ENCODE measurements at places on chromosomes 13 and 19.

GRCh38 chr19:47820410-47820809, 1.3 kb upstream of the CRX start:
- no peak for DNase-seq

GRCh38 chr13:41408746-41409145, 48.6 kb upstream of the RGCC start:
- no peak for DNase-seq

GRCh38 chr13:105957769-105958438, 577.6 kb downstream of the EFNB2 start:
- no peak for DNase-seq

GRCh38 chr19:42272989-42273406, 3.9 kb downstream of the CIC start:
- DNase-seq: no peak

GRCh38 chr19:16564842-16565241, 7.4 kb downstream of the SLC35E1 start:
- no peak for DNase-seq

DNA sequence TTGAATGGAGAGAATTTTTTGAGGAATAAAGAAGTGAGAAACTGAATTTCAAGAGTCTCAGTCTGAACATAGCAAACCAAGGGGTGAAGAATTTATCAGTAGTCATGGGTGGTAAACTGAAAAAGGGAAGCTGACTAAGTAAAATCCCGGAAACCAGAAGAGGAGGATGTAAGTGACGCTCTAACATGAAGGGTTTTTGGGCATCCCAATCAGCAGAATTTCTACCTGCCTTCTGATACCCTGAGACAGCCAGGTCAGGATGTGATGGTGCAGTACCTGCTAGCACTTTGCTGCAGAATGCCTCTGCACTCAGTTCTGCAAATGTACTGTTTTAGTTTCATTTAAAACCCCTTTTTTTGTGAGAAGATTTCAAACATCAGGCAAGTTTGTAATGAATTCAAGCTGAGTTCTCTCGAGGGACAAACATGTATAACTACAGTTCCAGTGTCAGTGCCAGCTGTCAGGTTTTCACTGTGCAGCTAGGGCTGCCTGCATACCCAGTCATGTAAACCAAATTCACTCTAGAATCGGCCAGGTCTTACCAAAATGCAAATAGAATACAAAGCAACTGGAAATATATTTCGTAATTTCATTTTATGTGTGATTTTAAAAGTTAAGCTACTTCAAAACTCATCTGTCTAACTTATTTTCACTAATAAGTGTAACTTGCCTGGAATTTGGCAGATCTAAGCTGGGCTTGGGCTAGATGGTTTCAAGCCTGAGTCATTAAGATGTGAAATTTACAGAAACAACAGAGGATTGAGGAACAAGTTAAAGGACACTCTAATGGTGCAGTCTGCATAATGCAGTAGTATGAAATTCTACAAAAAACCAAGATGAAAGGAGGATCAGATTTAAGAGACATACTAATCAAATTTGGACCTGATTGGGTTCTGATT, 13.8 kb downstream of the METTL21C start:
- DNase-seq: no peak

DNA sequence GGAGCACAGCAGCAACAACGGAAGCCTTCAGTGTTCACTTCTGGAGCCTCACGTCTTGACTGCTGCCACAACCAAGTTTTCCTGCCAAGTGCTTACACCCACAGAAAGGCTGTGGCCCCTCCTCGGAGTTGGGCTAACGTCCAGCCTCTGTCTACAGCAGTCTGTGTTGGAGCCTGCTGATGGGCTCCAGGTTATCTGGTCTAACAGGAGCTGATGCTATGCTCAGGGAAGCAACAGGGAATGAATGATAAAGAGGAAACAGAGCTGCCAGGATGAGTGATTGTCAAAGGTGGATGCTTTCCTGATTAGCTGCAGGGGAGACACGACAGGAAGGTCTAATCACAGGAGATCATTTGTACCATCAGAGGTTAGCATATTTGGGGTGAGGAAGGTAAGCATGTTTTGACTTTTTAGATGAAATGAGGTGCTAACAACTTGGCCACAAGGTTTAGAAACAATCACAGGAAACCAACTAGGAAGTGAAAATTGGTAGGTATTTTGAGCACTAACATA, 53.8 kb upstream of the RCBTB2 start:
- DNase-seq: no peak

DNA sequence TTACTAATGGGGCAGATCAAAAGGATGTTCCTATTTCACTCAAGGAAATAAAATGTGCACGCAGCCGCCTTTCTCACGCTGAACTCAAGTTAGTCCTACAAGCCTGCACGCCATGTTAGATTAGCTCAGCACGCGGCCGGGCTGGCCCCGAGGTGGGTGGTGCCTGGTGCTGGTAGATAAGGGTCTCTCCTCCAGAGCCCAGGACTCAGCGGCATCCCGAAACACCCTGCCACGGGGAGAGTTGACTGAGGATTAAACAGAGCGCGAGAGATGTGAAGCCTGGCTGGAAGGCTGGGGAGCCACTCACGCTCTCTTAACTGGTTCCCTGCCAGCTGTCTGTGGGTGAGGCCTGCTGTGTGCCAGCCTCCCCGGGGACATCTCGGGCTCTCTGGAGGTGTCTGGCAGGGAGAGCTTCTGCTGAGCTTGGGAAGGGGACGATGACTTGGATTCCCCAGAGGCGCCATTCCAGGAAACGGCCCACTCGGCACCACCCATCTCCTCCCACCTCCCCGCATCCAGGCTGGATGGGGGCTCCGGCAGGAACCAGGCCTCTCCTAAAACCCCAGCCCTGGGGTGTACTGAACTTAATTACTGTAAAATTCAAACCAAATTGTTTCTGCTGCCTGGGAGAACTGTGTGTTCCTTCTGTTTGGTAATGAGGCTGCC, 122.2 kb downstream of the KDM4B start:
- peak; percentile 60 for DNase-seq

DNA sequence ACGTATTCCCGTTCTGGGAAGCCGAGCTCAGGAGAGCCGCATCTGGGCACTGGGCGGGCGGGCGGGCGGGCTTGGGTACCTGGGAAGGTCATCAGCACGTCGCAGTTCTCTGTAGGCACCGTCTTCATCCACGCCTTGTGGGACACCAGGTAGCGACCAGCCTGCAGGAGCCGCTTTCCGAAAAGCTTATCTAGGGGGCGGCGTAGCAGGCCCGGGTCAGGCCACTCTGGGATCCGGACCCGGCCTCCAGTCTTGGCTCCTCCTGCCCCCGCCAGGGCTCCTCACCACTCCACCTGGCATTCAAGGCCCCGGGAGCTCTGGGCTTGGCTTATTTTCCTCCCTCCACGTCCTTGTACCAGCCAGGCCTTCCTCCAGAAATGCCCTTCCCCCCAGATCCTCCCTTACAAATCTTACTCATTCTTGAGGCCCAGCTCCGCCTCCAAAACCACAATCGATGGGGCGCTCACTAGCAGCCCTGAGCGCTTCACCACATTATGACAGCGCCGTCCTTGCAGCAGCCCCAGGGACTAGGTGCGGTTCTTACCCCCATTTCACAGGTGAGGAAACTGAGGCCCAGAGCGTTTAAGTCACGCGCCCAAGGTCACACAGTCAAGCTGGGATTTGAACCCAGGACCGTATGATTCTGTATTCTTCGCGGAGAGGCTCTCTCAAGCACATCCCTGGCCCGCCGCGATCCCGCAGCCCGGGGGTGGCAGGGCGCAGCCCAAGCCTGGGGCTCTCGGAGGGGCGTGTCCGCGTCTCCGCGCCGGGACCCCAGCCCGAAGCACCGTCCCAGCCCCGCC, 843 bp downstream of the ANO8 start:
- peak; percentile 55 for DNase-seq

GRCh38 chr13:33873251-33873908, 55.4 kb downstream of the RFC3 start:
- DNase-seq: no peak

DNA sequence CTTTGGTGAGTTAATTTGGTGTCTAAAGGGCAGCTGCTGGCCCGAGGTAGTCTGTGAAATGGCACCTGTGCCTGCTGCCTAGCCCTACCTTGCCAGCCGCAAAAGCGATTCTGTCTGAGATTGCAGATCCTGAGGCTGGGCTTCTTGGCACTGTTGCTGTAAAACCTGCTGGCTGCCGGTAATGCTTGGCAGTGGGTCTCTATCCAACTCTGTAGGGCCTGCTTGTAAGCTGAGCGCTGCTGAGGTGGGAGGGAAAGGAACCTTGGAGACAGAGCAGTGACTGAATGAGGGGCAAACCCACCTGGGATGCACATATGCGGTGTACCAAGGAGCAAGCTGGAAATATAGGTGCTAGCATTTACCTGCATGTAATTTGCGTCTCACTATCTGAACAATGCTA, 11.7 kb downstream of the LCP1 start:
- DNase-seq: no peak

GRCh38 chr13:45240143-45240542, 39.3 kb upstream of the KCTD4 start:
- DNase-seq: no peak

GRCh38 chr13:86269511-86269910, 470.3 kb upstream of the SLITRK6 start:
- no peak for DNase-seq

DNA sequence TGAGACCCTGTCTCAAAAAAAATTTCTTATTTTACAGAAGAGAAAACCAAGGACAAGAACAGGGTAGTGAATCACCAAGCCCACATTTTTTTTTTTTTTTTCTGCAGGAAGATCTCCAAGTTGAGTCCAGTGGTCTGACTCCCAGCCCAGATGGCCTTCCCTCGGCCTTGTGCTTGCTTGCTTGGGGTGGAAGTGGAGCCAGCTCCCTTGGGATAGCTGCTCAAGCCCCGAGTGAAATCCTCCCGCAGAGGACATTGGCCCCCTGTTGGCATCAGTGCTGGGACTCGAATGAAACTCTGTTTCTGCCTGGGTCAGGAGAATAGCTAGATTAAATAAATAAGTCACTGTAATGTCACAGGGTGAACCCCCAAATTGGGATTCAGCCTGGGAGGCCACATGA, 9.4 kb upstream of the NUP62 start:
- no peak for DNase-seq

DNA sequence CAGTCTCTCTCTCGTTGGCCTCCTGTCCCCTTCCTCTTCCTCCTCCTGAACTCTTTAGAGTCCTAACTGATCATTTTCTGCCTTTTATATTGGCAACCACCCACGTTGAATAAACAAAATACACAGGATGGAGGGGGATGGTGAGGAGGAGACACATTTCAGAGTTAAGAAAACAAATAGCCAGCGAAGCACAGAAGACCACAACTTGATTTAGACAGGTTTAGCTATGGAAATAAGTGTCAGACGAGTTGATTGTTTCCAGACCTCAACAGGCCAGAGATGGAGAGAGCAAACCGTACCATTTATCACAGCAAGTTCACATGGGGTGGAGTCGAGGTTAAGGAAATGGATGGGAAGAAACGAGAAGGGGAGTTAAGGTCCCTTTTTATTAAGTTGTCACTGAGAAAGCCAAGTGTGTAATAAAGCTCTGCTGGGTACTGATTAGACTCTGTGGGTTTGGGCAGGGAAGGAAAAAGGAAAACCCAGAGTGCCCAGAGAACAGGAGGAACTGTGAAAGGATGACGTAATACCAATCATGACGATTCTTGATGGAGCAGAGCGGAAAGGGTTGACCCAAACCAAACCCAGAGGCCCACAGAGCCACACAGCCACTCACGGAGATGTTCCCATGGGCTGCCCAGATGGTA, 11.1 kb upstream of the SERP2 start:
- no peak for DNase-seq

GRCh38 chr19:13981021-13981420, 25.1 kb downstream of the RFX1 start:
- DNase-seq: no peak

- peak; percentile 97 for DNase-seq
Observed at GRCh38 chr13:110869805-110870706, 44.8 kb downstream of the ANKRD10 start.

DNA sequence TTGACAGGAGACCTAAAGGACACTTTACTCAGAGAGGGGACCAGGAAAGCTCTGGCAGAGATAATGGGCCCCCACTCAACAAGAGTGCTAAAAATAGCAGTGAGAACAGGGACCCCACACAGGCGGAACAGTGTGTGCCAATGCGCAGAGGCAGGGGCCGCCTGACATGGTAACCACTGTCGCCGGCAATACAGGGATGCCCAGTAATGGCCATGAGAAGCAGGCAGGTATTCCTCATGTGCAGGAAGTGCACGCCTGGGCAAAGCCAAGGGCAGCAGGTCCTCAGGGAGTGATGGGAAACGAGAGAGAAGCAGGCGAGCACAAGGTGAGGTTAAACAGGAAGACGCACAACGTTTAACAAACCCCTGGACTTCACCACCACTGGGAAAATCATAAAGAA, 757.1 kb downstream of the LIG4 start:
- DNase-seq: no peak

DNA sequence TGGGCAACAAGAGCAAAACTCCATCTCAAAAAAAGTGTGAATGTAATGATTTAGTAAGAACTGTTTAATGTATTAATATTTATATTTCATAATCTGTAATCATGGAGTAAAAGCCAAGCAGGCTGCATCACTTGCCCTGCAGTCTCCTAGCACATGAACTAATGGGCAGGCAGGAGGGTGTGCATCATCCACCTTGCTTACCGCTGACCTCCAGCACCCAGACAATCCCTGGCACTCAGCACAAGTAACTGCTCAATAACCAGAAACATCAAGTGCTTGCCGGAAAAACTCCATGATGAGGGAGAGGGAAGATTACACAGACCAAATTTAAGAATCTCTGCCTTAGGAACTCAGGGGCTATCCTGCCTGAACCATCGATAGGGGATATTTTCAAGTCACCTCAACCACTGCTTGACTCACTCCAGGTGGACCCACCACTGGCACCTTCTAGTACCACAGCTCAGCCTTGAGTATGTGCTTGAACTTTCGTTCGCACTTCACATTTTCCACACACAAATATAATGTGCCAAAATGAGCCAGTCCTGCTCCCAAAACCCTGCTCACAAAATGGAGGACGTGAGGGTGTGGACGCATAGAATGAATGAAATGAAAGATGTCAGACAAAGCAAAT, 18.6 kb downstream of the BRD4 start:
- DNase-seq: no peak

DNA sequence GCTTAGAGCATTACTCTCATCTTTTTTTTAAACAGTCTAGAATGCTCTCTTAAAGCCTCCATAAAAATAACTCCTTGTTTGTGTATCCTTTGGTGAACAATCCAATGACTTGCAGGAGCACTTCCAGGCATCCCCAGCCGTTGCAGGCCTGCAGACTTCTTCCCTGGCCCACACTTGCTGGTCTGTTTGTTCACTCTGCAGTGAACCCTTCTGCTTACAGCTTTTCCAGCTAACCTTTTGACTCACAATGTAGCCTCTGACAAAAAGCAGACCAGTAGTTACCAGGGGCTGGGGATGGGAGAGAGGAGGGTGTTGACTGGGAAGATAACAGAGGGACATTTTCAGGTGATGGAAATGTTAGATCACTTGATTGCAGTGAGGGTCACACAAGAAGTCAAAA, 9.1 kb downstream of the GPR42 start:
- no peak for DNase-seq

DNA sequence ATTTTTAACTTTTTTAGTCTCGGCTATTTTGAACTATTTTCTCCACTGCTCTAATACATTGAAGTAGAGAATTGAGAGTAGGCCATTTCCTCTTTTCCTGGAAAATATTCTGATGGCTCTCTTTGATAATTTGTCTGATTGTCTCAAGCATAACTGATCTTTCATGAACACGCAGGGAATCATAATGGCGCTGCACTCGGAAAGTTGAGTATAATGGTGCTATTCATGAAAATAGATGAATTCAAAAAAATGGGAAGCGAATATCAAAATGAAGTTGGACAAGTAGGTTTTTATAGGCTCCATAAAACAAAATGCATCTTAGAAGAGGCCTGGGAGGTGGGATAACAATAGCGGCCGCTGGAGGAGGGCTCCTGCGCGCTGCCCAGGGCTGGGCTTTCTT, 29.0 kb downstream of the COL4A2 start:
- DNase-seq: no peak

GRCh38 chr19:51108805-51109146, 567 bp upstream of the CTU1 start:
- DNase-seq: no peak

Data from SW480 (cell line).